ENCODE measurements at places on chromosomes 5 and 9.

- no peak for DNase-seq
Observed at GRCh38 chr9:127735530-127736185, 564 bp upstream of the TOR2A start.

DNA sequence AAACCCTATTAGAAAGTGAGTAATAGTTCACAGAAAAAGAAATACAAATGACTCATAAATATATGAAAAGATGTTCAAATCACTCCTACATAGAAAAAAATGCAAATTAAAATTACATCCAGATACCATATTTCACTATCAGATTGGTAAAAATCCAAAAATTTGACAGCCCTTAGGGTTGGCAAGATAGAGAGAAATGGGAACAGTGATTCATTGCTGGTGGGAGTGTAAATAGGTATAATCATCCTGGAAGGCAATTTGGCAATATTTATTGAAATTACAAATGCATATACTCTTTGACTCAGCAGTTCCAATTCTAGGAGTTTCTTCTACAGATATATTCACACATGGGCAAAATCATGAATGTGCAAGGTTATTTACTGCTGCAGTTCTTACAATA is 273.5 kb downstream of the NR2F1-AS1 start:
- no peak for DNase-seq

DNA sequence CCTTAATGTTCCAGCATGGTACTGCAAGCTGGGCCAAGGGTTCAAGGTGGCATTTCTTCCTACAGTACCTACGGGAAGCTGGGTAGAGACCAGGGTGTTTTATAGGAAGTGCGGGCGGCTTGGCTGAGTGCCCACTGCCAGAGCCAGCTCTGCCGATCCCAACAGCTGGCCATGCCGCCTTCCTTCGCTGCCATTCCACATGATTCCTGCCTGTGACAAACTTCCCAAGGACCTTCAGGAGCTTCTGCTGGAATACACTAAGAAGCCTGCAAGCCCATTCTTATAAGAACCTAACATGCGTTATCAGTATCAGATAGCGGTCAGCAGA is 22.0 kb downstream of the MYO10 start:
- DNase-seq: no peak

GRCh38 chr5:4206127-4206526 is 610.5 kb downstream of the IRX1 start:
- no peak for DNase-seq

DNA sequence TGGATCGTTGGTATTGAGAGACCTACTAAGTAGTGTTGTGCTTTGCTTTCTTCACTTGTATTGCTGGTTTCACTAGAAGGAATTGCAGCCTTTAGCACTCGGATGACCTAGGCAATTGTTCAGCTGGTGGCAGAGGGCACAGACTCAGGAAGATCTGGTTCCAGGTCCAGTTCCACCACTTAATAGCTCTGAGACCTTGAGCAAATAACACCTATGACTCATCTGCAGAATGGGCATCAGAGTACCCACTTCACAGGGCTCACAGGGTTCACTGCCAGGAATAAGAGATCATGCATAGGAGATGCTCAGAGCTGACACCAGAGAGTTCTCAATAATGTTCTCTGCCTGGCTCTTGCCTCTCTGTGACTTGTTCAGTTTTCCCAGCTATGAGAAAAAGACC is 133.6 kb downstream of the SIL1 start:
- no peak for DNase-seq

GRCh38 chr5:56525113-56525512 is 290.2 kb upstream of the MAP3K1 start:
- DNase-seq: no peak
